Foreskin keratinocyte (primary cell): ENCODE measurements at places on chromosomes 5 and 9. TPM values are rescaled to one million over a fixed set of nuclear protein-coding genes. Genes with fewer than 3 reads are reported as not detected.

The EXOC3 gene
- total RNA-seq, result 22.0 and 23.1 TPM in 2 replicates

The SNCB gene
- 0.78 and 1.3 TPM in 2 replicates for total RNA-seq

The EGFLAM gene
- 0.63 TPM in 1 of 2 replicates, not detected in the other for total RNA-seq

The GLRA1 gene
- not detected in 2 replicates for total RNA-seq

The PCDHB2 gene
- 0.10 and 0.11 TPM in 2 replicates for total RNA-seq

The CD72 gene
- total RNA-seq, result 0.20 and 0.28 TPM in 2 replicates

The LCN6 gene
- total RNA-seq, result not detected in 2 replicates

The FUBP3 gene
- total RNA-seq, result 43.9 and 50.6 TPM in 2 replicates

The PCDHA13 gene
- total RNA-seq, result 0.03 and 0.04 TPM in 2 replicates

DNA sequence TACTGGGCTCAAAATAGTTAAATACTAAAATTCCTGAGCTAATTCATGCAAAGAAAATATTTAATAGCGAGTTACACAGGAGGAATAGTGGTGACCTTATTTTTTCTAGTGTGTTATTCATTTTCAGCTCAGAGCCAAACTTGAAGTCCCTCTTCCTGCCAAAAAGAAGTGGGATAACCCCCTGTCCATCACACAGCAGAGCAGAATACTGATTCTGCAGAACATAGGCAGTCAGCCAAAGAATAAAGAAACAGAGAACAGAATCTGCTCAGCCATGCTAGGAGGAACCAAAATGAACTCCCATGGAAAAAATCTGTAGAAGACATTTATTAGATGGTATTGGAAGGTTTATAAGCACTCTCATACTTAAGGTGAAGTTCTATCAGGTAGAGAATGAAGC is 49.4 kb upstream of the GRIN3A start:
- DNase-seq, result no peak

GRCh38 chr5:35136386-35136785 is 88.6 kb upstream of the AGXT2 start:
- DNase-seq, result peak; percentile 80

DNA sequence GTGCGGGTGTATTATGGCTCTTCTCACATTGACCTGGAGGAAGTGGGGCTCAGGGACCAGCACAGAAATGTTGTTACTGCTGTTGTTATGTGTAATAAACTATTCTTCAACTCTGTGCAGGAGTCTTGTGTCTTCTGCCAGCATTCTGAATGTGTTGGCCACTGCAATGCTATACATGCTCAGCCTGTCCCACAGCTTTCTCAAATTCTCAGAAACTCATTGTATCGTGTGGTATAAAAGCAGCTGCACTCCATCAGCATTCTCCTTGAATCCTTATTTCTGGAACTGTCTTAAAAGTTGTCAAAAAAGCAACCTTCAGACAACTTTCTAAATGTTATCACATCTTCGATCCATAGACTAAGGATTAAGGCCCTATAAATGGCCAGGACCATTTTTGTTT is 72.0 kb downstream of the ZNF474 start:
- DNase-seq, result no peak

DNA sequence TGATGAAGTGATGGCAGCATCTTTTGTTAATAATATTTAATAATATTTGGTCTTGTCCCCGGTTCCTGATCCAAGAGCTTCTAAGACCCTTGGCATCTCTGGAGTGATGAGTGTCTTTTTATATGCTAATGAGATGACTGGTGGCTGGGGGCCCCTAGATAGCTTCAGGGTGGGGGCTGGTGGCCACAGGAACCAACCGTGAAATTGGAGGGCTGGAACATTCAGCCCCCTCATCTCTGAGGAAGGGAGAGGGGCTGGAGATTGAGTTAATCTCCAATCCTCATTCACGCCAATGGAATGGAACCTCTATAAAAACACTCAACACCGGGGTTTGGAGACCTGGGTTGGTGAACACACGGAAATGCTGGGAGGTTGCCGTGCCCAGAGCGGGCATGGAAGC is 78.2 kb upstream of the RAPGEF1 start:
- DNase-seq, result no peak

- DNase-seq, result no peak
Observed at GRCh38 chr5:34672196-34672595, 16.1 kb downstream of the RAI14 start.

DNA sequence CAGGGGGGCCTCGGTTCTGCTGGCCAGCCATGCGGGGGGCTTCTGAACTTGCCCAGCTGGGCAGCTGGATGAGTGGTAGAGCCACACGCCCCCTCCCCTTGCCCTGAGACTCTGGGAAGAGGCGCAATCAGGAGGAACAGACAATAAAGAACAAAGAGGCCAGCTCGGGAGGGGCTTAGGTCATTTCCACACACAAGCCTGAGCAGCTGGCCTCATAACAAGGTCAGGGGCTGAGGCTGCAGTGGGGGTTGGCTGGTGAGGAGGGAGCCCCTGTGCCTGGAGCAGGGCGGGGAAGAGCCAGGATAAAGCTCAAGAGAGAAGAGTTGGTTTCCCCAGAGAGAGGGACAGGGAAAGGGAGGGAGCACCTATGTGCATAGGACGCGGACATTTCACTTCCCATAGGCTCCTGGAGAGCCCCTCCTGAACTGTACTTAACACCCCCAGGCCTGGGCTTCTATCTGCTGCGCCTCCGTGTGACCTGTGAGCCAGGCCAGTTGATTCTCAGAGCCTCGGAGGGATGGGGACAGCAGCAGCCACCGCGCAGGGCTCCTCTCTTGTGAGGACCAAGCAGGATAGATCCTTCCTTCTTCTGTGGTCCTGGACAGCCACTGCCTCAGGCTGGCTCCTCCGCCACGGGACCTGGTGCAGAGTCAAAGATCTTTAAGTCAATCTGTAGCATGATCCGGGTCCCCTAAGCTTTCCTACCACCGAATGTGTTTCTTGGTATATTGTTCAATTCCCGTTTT is 75.3 kb upstream of the GGTA1 start:
- no peak for DNase-seq

- DNase-seq, result no peak
Observed at GRCh38 chr5:144236499-144236898, 65.8 kb downstream of the KCTD16 start.
